Stimulated activated CD8-positive, alpha-beta memory T cell treated with anti-CD3 and anti-CD28 coated beads, Interleukin-2, amount 100 ng/mL, for 48 hours (primary cell): ENCODE measurements at places on chromosomes 16 and 17.

DNA sequence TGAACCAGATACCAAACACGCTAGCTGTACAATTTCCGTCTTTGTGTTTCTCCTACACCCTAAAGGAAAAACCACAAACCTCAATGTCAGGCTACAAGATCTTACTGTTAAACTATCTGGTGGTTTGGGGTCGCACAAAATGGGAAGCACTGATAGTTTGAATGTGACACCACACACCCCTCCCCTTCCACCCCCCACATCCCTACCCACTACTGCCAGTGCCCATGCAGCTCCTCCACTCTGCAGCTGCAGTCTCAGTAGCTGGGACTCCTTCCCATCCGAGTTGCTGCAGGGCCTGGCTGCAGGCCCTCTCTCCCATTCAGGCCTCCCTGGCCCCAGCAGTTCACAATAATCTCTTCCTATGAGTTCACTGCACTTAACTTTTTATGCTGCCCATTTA is 18.4 kb downstream of the TRAP1 start:
- no peak for DNase-seq

DNA sequence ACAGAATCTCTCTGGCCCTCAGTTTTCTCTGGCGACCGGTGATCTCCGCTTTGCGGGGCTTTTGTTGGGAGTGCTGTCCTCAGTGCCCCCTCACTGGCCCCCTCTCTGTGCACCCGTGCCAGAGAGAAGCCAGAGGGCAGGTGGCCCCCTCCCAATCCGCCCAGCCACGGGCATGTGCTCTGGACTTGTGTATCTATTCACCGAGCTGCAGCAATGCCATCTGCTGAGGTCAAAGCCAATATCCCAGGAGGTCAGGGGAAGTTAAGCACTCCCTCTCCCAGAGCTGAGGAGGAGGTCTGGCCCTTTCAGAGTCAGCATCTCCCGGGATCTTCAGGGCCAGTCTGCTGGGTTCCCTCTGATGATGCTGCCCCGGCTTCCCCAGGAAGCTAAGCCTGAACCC is 5.1 kb downstream of the CACNG5 start:
- no peak for DNase-seq

DNA sequence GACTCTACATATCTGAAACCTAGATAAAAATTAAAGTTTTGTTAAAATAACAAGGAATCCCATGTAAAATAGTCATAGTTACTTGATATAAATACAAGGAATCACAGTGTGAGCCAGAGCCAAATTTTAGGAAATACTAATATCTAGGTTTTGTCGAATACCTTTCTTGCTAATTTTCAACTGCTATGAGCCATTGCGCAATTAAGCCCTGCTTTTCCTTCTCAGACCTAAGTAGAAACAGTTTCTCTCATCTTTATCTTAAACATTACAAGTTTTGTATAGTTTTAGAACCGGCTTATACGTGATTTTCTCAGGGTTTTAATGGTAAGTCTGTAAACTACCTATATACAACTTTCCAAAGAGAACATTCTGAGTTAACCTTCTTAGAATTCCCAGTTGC is 157.4 kb upstream of the NOG start:
- no peak for DNase-seq

DNA sequence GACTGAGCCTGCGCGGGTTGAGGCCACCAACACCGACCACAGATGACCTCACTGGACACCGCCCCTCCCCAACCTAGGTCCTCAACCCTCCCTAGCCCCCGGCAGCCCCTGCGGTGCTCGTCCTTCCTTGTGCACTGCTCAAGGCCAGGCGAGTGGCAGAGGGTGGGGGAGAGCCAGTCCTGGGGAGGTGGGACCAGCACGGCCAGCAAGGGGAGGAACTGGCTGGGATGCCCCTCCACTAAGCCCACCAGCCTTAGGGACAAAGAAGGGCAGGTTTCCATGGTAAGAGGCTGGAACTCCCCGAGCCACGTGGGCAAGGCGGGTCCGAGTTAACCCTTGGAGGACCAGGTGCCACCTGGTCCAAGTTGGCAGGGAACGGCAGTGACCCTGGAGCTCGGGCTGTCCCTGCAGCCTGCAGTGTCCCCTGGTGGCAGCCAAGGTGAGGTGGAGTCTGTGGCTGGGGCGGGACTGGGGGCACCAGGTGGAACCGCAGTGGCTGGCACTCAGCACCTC is 9.2 kb downstream of the FSCN2 start:
- no peak for DNase-seq

DNA sequence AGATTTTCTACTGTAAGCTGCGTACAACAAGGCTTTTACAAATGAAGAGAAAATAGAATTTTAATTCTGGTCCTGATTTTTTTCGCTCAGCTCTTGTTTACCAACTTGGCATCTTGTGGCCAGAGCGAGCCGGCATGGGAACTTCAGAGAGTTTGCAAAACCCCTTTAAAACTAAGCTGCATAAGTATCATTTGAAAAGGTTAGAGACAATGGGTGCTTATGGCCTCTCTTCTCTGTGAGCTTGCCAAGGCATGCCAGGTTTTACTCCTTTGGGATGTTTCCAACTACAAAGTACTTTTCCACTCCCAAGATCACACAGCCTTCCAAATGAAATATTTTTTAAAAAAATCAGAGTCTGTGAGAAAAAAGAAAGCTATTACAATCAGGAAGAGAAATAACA is 62.4 kb upstream of the FA2H start:
- no peak for DNase-seq

DNA sequence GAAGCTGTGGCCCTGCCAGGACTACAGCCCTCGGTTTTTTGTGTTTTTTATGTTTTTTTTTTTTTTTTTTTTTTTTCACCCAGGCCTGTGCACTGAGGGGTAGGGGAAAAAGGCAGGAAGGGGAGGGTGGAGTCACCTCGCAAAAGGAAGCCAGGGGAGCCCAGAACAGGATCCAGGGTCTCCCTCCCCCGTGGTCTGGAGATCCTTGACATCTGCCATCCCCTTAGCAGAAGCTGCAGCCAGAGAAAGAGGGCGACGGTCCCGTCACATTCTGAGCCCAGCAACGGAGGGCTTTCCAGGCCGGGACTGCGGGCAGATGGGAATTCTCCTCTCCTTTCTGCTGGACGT is 29.1 kb upstream of the PHOSPHO1 start:
- no peak for DNase-seq

DNA sequence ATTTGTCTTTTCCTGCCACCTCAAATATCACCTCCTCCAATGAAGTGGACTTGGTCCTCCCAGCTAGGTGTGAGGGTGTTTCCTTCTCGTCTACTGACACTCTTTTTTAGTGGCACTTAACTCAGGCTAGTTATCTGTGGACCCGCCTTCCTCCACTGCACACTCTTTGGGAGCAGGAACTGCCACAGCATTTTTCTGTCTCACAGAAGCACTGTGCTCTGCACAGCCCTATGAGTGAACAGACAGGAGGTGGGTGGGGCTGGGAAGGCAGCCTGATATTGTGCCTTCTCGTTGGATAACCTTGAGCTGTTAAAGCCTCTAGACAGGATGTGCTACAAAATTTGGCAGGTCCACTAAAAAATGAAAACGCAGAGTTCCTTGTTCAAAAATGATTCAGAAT is 31.9 kb upstream of the HOXB13 start:
- DNase-seq: no peak
